ENCODE measurements at places on chromosomes 2 and 18.

DNA sequence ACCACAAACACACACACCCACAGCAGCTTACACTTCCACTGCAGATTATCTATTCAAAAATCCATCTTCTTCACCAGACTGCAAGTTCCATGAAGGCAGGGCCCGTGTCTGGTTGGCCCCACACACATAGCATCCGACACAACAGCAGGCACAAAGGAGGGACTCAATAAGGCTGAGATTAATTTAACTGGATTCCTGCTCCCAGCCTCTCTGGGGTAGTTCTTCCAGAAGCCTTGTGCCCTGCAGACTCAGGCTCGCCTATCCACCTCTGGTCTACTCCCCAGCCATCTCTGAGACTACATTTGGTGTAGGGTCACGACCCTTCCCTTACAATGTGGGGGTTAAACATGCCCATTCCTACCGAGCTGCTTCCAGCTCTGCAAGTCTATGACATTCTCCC, 57.7 kb downstream of the TRABD2A start:
- no peak for DNase-seq

DNA sequence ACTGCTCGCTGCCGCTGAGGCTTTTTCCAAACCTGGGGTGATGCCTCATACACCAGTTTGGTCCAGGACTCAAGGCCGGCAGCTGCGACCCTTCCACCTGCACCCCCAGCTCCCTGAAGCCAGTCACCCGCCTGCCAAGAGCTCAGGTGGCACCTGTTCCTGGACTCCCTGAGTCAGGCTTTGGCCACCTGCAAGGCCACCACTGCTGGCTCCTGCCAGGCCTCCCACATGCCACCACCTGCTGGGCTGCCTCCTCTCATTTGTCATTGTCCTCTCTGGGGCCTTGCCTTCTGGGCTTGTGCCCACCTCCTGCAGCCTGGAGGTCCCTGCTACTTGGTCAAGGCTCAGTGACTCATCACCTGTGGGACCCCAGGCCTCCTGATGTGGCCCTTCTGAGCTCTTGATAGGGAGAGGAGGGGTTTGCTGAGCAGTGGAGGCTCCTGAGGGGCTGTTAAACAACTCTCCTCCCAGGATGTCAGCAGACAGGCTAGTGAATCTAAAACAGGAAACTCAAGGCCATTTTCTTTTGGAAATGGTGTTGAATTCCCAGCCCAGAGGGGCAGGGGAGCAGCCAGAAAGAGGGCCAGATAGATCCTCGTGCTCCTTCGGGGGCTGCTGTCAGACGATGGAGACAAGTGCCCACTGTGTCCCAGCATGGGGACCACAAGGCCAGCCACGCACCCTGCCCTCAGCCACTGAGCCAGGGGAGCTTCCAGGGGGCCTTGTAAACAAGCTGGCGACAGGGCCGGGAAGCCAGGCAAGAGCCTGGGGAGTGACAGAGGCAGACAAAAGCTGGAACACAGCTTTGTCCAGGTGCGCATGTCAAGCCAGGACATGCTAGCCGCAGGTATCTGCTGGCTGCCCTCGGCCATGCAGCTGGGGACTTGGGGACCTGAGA, 416.8 kb downstream of the LRATD1 start:
- no peak for DNase-seq

DNA sequence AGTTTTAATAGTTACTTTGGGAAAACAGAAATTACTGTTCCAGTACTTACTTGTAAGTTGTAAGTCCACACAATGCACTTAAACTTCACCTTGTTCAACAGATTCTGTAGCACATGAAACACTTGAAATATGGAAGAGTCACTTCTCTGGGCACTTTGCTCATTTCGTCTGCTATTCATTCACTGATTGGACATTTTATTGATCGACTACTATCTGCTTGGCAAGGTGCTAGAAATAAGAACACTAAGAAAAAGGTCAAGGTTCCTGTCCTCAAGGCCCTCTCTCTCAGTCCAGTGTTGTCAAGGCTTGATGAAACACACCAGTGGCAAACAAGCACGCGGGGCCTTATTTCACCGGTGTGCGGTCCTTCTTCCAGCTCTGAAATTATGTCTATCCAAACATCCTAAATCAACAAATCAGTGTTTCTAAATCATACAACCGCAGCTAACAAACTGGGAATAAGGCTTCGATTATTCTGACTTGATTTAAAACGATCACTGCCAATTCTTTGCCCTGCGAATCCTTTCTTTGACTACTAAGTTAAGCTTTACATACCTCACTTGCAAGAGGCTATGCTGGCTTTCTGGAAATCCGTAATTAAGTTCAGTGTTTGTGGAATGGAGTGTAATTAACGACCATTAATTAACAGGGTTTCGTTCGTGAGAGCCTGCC, 780 bp upstream of the ITGAV start:
- no peak for DNase-seq

- no peak for DNase-seq
Measured at GRCh38 chr18:49344096-49344495, 116.3 kb downstream of the DYM start.

DNA sequence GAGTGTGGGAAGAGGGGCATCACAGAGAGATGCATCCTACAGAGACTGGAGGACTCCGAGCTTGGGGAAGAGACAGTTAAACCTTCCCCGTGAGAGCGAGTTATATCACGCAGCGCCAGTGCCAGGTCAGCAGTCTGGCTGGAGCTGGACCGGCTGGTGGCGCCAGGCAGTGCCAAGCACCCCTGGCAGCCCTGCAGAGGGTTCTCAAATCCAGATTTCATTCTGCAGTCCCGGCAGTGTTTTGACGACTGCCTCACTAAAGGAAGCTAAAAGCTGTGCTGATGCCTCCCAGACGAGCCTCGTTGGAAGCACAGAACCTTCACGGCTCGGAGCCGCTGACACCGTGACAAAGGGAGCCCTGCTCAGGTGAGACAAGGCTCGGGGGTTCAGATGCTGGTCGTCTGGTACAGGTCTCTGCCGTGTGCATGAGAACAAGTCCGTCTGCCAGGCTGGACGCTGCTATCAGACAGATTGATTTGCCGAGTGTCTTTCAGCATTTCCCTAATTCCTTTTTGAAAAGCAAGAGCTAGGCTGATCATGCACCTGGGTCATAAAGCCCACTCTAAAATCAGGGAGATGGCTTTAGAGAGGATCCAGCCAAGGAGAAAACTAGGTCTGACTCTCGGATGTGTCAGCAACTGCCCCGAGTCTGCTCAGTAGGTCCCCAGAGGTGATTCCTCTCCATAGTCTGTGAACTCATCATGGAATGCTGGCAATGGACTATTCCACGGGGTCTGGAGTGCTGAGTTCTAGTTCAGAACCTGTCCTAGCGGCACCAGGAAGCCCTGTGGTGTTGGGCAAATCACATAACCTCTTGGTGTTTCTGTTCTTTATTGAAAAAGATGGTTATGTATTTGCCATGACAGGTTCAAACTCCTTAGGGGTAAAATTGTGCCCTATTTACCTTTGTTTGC, 240.6 kb downstream of the SOX11 start:
- DNase-seq: no peak

All from EL (cell line).